Activated T-cell treated with anti-CD3 and anti-CD28 coated beads for 48 hours (primary cell): ENCODE measurements at places on chromosomes 11 and 22.

- DNase-seq = no peak
Measured at GRCh38 chr11:65552388-65552951, 5.7 kb downstream of the LTBP3 start.

DNA sequence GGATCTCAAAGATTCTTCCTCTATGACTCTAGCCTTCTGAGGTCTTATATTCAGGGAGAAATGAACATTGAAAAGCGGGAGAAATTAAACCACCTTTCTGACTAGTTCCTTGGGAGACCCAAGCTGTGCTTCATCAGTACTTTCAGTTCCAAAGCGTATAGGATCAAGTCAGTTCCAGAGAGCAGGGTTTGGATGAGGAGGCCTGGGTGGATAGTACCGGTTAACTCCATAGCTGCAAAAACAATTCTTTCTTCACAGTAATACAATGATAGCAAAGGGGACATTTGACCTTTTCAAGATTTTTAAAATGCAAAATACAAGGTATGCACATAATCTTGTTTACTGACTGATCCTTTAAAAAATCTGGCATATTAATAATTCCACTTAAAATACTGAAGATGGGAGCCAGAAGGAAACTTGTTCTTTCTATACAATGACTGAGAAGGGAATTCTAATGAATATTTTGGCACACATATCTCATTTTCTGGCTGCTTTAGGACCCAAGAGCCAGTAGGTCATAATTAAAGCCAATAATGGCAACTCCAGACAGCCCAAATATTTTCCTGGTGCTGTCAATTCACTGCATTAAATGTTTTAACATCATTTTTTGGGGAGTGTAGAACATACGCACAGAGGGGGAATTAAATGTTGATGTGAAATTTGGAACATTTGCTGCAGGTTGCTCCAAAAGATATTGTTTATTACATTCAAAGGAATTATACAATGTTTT lies 16.0 kb downstream of the ADM start:
- no peak for DNase-seq

- DNase-seq = no peak
Measured at GRCh38 chr11:131934006-131934405, 563.6 kb downstream of the NTM start.

DNA sequence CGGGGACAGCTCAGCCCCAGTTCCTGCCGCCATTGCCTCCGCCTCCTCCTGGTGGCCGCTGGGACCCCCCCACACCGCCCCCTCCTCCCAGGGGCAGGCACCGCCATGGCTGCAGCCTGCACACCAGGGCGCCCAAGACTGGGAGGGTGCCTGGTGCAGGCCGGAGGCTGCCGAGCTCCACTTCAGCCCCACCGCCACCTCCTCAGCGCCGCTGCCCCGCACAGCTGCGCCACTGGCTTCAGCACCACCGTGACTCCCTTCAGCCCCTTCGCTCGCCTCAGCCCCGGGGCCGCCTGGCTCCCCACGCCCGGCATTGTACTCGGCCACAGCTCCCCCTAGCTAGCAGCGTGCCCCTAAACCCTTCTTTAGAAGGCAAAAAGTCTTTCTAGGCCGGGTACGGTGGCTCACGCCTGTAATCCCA lies 131.1 kb downstream of the CRYBB2 start:
- no peak for DNase-seq

DNA sequence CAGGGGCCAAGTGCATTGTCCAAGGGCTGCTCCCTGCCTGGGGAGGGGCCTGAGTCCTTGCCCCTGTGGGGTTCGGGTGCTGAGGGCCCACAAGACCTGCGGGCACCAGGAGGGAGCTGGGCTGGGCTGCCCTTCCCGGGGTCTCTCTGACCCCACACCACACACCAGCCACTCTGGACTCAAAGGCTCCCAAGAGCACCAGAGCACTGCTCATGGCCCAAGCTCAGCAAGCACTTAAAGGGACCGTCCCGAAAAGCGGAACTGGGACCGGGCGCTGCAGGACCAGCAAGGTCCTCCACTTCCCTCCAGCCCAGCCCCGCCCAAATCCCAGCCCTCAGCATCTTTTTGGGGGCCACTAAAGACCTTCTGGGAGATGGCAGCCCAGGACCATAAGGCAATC lies 5.3 kb downstream of the LSP1 start:
- DNase-seq = no peak

- no peak for DNase-seq
Measured at GRCh38 chr11:62712276-62712812, 4.9 kb downstream of the GNG3 start.

- DNase-seq = no peak
Measured at GRCh38 chr11:114614127-114614720, 18.6 kb upstream of the NXPE4 start.

- no peak for DNase-seq
Measured at GRCh38 chr11:41714101-41714500, 254.6 kb upstream of the LRRC4C start.

GRCh38 chr11:13423372-13423771 lies 39.6 kb downstream of the BTBD10 start:
- DNase-seq = no peak

GRCh38 chr22:27212617-27213177 lies 555.3 kb downstream of the MIAT start:
- no peak for DNase-seq

DNA sequence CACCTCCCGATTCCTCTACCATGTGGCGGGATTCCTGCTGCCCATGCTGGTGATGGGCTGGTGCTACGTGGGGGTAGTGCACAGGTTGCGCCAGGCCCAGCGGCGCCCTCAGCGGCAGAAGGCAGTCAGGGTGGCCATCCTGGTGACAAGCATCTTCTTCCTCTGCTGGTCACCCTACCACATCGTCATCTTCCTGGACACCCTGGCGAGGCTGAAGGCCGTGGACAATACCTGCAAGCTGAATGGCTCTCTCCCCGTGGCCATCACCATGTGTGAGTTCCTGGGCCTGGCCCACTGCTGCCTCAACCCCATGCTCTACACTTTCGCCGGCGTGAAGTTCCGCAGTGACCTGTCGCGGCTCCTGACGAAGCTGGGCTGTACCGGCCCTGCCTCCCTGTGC lies 10.5 kb downstream of the CXCR5 start:
- no peak for DNase-seq

- no peak for DNase-seq
Measured at GRCh38 chr11:130055617-130056016, 14.1 kb upstream of the APLP2 start.

DNA sequence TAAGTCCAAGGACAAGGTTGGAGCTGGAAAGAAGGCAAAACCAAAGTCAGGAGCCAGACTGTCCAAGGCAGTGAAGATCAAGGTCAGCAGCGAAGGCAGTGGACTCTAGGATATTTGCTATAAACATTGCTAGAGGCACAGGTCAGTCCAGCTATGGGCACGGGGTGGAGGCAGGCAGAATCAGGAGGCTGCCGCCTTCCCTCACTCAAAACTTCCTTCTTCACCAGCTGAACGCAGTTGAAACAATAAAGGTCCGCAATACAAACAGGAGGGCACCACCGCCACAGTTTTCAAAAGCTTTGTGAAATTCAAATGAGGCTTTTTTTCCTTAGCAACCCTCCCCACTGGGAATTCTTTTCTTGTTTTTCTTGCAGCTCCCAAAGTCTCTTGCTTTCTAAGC lies 372.4 kb downstream of the NXPE2 start:
- DNase-seq = no peak

DNA sequence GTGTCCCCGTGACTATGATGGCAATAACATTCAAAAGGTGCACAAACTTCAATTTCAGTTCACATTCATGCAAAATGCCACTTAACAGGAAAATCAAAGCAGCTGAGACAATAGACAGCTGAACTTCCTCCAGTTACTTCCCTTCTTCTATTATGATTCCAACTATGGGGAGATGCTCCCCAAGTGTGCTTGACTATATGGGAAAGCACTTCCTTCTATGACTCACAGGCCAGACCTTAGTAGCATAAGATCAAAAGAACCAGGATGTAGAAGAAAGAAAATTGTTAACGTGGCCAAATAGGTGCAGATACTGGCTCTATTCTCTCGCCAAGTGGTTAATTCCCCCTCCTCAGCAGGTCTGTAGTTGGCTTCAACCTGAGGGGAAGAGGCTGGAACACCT lies 7.8 kb upstream of the FAT3 start:
- DNase-seq = no peak

DNA sequence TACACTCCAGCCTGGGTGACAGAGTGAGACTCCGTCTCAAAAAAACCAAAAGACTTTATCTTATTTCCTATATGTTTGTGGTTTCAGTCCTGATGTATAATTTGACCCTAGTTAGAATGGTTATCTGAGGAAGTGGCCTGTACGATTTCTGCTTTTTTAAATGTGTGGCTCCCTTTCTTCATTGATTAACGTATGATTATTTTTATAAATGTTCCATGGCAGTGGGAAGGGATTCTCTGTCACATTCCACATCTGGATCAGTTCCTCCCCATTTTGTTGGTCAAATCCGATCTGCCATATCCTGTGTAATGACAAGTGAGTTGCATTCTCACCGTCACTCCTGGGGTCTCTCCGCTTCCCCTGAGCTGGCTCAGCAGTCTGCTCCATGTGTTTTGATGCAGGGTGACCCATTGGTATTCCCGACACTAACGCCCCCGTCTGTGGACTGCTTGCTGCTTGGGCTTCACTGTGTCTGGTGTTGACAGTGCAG lies 20.3 kb downstream of the NEAT1 start:
- DNase-seq = no peak

DNA sequence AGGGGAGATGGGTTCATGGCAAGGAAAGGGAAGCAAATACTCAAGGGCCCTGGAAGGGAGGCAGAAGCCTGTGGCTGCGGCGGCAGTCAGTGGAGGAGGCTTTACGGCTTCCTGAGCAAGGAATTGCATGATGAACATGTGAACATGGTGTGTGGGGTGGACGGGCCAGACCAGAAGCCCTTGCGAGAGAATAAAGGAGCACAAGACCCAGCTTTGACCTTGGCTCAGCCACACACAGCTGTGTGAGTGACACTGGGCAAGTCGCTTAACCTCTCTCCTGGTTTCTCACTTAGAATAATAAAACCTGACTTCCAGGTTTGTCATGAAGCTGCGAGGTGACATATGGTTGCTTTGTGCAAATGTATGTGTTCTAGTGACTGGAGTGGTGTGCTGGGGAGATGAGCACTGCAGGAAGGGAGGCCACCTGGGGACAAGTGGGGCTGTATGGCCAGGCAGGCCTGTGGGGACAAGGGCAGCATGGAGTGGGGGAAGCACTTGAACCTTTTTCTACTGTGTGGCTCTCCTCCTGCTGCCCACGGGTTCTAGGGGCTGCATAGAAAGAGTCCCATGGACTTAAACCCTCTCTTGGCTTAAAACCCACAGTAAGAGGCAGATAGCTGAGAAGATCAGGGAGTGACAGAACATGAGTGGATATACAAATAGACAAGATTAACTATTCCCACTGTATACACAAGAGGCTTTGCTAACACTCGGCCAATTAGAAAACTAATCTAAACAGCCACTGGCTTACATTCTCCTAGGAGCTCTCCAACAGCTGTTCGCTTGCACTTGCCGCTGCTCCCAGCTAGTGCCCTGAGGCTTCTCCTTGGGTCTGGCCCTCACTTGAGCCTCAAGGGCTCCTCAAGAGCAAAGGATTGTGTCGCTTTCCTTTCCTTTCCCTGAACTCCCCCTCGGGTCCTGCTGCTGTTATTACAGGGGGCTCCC lies 67.3 kb upstream of the CDON start:
- no peak for DNase-seq

GRCh38 chr11:66880496-66881450 lies 23.9 kb downstream of the LRFN4 start:
- DNase-seq = no peak

GRCh38 chr11:83736684-83737083 lies 450.5 kb upstream of the CCDC90B start:
- no peak for DNase-seq

- DNase-seq = no peak
Measured at GRCh38 chr11:27028561-27028965, 12.1 kb upstream of the BBOX1 start.

DNA sequence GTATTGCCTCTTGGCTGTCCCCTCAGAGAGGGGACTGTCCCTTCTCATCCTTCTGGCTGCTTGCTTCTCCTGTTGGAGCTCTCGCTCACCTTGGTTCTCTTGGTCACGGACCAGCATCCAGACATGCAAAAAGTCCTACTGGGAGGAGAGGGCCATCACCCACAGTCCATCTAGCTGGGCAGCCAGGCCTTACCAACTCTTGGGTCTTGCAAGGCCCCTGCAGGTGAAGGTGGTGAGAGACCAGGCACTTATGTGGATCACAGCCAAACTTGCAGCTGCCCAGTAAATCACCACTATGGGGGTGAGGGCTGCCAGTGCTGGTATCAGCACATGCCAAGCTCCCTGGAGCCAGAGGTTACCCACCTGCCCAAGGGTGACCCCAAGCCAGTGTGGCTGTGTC lies 36.3 kb downstream of the KCNQ1OT1 start:
- DNase-seq = no peak

GRCh38 chr11:36264973-36265344 lies 24.3 kb downstream of the COMMD9 start:
- no peak for DNase-seq

- no peak for DNase-seq
Measured at GRCh38 chr11:35623621-35624168, 5.4 kb downstream of the FJX1 start.

GRCh38 chr11:69152733-69153421 lies 2.9 kb upstream of the SMIM38 start:
- no peak for DNase-seq

GRCh38 chr22:29617922-29618629 lies 14.6 kb downstream of the NF2 start:
- DNase-seq = no peak

GRCh38 chr11:75668451-75669297 lies at the start of gene MAP6:
Gene MAP6 (minus strand): TSS chr11:75669038. CDS start chr11:75668369, 669 bp downstream.
- no peak for DNase-seq

GRCh38 chr11:102494216-102494615 lies 36.3 kb downstream of the MMP7 start:
- no peak for DNase-seq

GRCh38 chr11:94630221-94630620 lies 63.1 kb downstream of the PIWIL4 start:
- DNase-seq = no peak

- no peak for DNase-seq
Measured at GRCh38 chr11:9821008-9821752, 157.3 kb downstream of the SWAP70 start.

- DNase-seq = no peak
Measured at GRCh38 chr11:129145276-129145675, 46.8 kb downstream of the ARHGAP32 start.

DNA sequence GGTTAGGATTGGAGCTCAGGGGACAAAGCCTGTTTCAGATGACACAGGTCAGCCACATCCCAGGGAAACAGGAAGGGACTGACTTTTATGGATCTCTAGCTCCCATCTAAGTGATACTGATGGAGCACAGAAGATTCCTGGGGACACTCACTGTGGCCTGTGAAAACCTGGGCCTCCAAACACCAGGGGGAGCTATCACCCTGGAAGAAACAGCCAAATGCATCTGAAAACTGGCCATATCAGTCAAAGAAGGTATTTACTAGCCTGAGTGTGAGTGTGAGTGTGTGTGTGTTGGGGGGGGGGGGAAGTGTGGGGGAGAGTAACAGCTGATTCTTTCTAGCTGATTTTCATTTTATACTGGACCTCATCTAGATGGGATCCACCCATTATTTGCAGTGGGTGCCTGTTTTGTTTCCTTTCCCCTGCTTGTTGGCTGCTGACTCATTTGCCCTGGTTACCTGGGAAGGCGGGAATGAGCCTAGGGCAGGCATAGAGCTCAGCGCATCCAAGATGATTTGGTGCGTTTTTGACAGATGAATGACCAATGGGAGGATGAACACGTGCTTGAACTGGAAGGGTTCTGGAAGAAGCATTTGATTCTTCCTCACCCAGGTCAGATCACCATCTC lies 284.0 kb downstream of the KIRREL3 start:
- DNase-seq = peak; percentile 6
